Cortex of kidney (tissue), 1 donor: ENCODE measurements at places on chromosomes 2 and 18.

DNA sequence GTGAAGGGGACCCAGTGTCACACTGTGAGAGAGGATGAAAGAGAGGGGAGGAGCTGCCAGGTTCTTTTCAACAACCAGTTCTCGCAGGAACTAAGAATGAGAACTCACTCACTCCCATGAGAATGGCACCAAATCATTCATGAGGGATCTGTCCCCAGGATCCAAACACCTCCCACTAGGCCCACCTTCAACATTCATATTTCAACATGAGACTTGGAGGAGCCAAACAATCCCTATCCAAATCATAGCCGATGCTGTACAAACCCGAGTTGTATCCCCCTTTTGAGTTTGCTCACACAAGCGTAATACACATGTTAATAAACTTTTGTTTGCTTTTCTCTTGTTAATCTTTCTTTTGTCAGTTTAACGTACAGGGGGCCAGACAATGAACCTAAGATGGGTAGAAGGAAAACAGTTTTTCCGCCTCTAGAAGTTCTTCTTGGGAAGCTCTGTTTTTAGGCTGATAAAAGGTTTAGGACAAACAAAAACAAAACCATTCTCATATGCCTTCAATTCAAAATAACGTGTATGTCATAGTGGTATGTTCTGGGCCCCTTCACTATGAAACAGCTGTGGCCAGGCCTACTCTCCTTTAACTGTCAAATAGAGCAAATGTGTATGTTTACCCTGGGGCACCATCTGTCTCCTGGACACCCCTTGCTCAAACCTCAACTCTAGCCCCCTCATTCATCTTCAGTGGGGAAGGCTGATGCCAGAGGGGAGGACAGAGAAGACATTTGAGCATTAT is 9.1 kb upstream of the TMEM37 start:
- no peak for DNase-seq

DNA sequence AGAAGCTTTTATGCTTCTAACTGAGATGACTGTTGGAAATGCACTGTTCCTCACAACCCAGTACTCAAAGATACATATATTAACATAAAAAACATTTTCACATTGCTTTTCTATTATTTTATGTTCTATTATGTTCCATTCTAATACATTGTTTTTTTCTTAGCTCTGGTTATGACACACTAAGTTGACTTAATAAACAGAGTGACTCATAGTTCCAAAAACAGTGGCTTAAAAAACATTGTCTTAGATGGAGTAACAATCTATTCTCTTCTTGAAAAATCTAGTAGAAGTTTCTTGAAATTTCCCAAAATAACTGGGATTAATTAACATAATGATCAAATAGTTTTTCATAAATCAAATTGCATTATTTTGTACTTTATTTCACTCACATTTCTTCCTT is 328.2 kb upstream of the LRATD1 start:
- no peak for DNase-seq

- DNase-seq = no peak
Observed at GRCh38 chr2:70041663-70042062, 45.6 kb upstream of the PCBP1 start.

GRCh38 chr2:141348481-141348880 is 782.3 kb downstream of the LRP1B start:
- DNase-seq = no peak

DNA sequence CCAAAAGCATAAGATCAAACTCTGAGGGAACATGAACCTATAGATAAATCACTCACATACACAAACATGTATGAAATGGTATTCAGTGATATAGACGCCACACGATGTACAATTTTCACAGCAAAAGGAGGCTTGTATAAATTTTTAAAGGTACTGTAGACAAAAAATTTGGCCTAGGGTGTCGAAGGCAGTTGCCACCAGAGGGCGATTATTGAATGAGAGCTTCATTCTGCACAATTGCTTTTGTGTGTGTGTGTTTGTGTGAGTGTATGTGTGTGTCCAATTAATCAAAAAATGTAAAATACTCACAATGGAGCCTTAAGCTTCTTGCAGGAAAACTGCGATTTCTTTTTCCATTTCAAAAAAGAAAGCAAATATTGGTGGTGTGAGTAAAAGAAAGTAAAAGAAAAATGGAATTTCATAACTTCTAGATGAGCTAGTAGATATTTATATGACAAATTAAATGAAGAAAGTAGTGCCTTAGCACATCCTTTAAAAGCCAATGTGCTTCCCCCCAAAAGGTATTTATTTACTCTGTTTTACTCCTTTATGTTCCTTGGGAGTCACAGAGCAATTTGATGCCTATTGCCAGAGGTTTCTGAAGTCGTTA is 800.1 kb downstream of the SATB2 start:
- no peak for DNase-seq

DNA sequence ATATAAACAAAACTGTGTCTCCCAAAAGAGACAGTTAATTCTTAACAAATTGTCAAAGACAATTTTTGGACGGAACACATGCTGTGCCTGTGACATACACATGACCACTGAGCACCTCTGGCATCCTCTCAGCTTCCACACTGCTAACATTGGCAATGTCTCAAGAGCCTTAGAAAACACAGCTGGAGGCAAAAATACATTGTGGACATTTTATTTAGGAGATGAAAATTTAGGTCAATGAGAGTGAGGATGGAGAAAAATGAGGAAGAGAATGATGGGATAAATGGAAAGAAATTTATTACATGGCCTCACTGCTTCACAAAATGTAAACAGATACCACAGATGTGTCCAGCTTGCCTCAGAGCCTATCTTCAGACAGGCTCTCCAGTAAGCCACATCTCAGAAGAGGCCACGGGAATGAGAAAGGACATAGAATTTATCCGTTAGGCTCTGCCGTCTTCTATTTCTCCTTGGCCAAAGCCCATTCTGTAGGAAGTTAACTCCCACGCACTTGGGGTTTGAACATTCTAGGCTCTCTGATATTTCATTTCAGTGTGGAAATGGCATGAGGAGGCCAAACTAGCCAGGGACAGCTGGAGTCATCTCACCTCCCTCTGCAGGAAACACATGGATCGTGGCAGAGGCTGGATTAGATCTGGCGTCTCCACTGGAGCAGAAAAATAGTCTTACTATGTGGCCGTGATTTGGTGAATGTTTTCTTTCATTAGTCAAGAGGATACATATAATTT is 519.4 kb upstream of the DSEL start:
- DNase-seq = no peak

DNA sequence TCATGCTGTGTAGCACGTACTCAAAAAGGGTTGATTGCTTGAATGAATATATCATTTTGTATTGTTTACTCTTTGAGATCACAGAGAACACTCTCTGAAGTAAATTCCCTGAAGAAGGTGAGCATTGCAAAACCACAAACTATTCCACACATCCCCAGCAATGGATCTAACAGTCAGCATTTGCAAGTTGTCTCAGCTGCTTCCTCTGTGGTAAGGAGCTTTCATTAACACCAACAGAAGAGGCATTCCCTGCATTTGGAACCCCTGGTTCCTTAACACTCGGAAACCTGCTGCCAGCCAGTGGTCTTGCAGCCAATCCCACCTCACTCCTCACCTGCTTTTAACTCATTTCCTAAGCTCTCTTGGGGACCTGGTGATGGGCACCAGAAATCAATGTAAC is 108.4 kb downstream of the IRS1 start:
- no peak for DNase-seq

- no peak for DNase-seq
Observed at GRCh38 chr2:134191835-134192234, 62.0 kb upstream of the MGAT5 start.

DNA sequence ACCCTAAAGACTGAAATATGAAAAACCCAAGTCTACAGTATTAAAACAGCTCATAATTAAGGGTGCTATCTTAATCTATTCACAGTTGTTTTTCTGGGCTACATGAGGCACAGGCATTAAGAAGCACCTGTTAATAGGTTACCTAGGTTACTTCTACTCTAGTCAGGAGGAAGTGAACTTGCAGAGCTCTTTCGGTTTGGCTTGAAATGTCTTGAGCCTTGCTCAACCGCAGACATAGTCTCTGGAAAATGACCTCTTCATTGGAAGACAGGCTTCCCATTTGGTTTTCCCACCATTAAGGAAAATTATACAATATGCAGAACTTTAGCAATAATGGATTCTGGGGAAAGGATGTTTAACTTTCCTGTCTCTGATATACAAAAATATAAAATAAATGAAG is 142.3 kb upstream of the KCNJ3 start:
- DNase-seq = no peak

- DNase-seq = no peak
Observed at GRCh38 chr2:145086910-145087309, 567.0 kb upstream of the ZEB2 start.

- DNase-seq = no peak
Observed at GRCh38 chr2:86305195-86305914, 32.1 kb downstream of the REEP1 start.

GRCh38 chr2:33337385-33337960 is 139.0 kb upstream of the RASGRP3 start:
- DNase-seq = no peak

- no peak for DNase-seq
Observed at GRCh38 chr18:35827903-35828275, 144.6 kb upstream of the RMP24 start.

GRCh38 chr18:13517369-13517768 is 209.0 kb downstream of the FAM210A start:
- DNase-seq = no peak

DNA sequence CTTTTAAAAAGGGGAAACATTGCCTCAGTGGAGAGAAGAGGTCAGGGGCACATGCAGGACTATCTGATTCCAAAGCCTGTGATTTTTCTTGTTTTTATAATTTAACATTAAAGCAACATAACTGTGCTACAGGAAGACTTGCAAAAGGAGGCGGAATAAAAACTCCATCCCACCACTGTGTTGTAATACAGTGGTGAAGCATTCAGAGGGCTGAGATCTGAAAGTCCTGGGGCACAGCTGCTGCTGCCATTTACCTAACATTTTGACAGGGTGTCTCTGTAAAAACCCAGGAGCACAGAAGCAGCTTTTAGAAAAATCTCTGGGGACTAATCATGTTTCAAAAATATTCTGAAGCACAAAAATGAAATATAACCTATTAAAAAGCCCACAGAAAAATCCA is 97.6 kb downstream of the GRB14 start:
- DNase-seq = no peak

GRCh38 chr2:22798386-22798785 is 586.6 kb upstream of the KLHL29 start:
- no peak for DNase-seq

DNA sequence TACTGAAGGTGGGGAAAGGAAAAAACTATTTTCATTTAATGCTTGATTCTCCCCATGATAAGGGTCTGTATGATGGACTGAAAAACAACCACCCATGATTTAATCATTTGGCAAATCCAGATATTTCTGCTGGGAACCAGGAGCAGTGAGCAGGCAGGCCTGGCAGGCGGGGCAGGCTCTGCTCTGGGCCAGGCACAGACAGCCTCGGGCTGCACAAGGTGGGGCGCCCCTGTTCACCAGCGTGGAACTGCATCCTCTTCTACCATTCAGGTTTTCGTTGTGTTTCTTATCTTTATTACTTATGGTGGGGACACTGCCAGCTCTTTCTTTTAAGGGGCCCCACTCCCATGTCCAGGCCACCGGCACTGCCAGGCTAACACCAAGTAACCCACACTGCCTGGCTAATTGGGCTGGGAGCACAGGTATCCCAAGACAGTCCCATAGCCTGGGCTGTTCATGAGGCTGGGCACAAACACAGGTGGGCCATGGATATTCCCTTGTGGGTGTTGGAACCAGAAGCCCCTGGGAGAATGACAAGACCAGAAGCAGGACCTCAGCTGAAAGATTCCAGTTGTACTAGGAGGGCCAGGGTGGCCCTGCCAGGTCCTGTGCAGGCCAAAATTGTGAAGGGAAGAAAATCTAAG is 57.1 kb upstream of the RALBP1 start:
- DNase-seq = no peak

GRCh38 chr2:17249249-17249648 is 269.0 kb downstream of the RAD51AP2 start:
- no peak for DNase-seq

DNA sequence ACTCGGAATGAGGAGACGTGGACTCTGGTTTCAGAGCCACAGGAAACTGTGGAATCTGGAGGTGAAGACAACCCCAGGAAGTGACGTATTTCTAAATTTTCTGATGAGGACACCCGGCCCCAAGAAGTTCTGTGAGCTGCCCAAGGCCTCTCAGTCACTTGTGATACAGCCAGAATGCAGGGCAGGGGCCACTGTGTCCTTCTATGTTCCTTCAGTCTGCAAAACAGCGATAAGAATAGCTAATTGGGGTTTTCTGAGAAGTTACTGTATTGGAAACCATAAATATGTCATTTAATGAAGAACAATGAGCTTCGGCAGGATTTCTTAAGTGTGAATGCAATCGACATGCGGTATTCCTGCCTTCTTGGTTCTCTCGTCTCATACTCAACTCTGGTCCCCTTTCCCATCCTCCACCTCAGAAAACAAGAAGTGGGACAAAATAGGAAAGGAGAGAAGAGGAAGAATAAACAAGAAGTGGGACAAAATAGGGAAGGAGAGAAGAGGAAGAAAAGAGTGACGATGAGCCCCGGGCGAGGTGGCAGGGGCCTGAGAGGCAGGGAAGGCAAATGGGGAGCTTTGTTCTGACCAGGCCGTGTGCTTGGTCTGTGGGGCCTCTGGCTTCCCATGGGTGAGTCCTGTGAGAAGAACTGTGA is 282.0 kb upstream of the REV1 start:
- no peak for DNase-seq

DNA sequence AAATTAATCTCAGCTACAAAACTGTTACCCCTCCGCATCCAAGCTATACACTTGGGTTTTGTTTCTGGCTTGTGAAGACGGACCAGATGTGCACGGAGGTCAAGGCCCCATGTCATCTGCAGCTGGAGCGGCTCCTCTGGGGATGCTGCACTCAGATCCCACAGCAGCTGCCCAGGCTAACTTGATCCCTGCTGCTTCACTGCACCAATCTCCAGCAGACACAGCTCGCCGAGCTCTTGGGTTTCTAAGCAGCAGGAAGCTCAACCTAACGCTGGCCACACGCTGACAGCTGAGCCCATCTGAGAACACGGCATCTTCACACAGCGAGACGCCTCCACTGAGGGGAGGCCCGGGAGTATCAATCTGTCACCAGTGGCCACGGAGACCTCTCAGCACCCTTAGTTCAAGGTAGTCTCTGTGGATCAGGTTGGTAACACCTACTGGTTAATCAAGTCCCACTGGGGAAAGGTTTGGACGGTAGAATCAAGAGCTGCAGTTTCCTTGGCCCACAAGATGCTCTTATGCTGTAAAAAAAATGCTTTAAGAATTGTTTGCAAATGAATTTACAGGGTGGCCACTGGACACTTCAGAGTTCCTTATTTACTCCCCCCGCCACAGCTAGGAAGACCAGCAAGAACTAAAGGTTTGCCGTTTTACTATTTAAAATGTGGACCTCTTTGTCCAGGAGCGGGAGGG is 67.5 kb downstream of the EMILIN2 start:
- DNase-seq = no peak

- no peak for DNase-seq
Observed at GRCh38 chr2:191427031-191427430, 181.8 kb downstream of the MYO1B start.

GRCh38 chr2:46286715-46287114 is 10.5 kb upstream of the EPAS1 start:
- no peak for DNase-seq

GRCh38 chr2:162002623-162003235 is 71.3 kb downstream of the DPP4 start:
- DNase-seq = no peak
